ENCODE measurements at places on chromosomes 7 and 10.

DNA sequence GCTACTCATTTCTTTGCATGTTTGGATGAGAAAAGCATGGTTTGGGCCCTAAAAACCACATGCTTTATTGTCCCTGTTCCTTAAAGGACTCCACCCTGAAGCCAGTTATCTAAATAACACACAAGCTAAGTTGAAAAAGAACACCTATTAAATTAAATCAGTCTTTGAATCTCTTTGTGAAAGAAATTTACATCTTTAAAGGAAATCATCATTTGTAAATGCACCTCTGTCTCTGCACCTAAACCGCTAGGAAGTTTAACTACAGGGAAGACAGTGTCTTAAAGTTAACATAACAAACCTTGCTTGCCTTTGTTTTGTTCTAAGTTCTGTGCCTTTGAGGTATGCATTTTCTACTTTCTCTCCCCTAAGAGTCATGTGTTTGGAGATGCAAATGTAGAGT is 52.6 kb downstream of the HTR7 start:
- H3K4me3 ChIP-seq = no peak overlapping the region
- H3K27ac ChIP-seq = no peak overlapping the region
- H3K4me1 ChIP-seq = no peaks in the 10 kb centered on the region
- no peak for DNase-seq
- H3K27me3 ChIP-seq = no peaks in the 10 kb centered on the region

- no peaks in the 10 kb centered on the region for H3K36me3 ChIP-seq
- H3K4me1 ChIP-seq = no peaks in the 10 kb centered on the region
- H3K27ac ChIP-seq = no peak overlapping the region
- H3K4me3 ChIP-seq = no peak overlapping the region
Measured at GRCh38 chr10:51892965-51893658, 193.7 kb upstream of the CSTF2T start.

DNA sequence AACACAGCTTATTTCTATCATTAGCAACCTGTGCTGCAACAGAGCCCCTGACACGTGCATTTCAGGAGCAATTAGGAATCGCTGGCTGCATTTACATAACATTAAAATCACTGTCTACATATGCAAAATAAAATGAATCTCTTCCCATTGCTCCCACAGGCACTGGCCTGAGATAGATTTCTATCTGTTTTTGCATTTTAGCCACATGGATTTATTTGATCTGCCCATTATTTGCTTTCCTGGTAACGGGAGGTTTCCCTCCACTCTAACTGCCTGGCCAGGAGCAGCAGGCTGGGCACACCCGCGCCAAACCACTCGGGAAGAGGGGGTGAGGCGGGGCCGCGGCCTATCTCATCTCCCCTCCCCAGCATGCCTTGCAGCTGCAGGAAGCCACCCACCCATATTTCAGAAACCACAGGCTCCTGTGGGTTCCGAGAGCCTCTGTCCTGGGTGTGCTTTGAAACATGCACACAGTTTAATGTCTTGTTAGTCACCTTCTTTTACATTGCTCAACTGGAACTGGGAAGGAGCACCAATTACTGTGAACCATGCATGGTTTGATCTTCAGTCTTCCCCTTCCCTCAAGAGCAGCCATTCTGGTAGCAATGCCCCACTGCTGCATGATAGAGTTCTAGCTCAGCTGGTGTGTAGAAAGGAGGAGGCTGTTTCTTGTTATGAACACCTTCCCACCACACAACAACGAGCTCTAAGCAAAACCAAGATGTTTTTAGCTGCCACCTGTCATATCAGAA is 37.7 kb upstream of the IKZF1 start:
- no peaks in the 10 kb centered on the region for H3K36me3 ChIP-seq
- peak overlapping the region; percentile 55 for H3K4me3 ChIP-seq
- DNase-seq = peak; percentile 84
- peak overlapping the region; percentile 94 for H3K27ac ChIP-seq

- H3K4me3 ChIP-seq = no peak overlapping the region
- no peaks in the 10 kb centered on the region for H3K4me1 ChIP-seq
- H3K36me3 ChIP-seq = peaks cover 15% of the 10 kb centered on the region
Measured at GRCh38 chr7:128948976-128949760, 11.4 kb downstream of the IRF5 start.

Measured in activated naive CD4-positive, alpha-beta T cell treated with anti-CD3 and anti-CD28 coated beads for 36 hours (primary cell).